Stimulated activated CD8-positive, alpha-beta memory T cell treated with anti-CD3 and anti-CD28 coated beads, Interleukin-4, amount 100 ng/mL, for 4 hours (primary cell): ENCODE measurements at places on chromosomes 3 and 15.

GRCh38 chr3:161598639-161599038 is 102.0 kb downstream of the OTOL1 start:
- no peak for DNase-seq

DNA sequence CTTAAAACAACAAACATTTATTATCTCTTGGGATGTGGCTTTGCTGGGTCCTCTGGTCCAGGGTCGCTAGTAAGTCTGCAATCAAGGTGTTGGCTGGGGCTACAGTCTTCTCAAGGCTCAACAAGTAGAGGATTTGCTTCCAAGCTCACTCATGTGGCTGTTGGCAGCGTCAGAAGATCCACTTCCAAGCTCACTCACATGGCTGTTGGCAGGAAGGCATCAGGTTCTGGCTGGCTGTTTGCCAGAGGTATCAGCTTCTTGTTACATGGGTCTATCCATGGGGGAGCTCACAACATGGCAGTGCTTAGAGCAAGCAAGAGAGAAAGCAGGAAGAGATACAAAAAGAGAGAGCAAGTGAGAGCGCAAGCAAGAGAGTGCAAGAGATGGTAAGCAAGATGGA is 15.0 kb upstream of the BNC1 start:
- no peak for DNase-seq

DNA sequence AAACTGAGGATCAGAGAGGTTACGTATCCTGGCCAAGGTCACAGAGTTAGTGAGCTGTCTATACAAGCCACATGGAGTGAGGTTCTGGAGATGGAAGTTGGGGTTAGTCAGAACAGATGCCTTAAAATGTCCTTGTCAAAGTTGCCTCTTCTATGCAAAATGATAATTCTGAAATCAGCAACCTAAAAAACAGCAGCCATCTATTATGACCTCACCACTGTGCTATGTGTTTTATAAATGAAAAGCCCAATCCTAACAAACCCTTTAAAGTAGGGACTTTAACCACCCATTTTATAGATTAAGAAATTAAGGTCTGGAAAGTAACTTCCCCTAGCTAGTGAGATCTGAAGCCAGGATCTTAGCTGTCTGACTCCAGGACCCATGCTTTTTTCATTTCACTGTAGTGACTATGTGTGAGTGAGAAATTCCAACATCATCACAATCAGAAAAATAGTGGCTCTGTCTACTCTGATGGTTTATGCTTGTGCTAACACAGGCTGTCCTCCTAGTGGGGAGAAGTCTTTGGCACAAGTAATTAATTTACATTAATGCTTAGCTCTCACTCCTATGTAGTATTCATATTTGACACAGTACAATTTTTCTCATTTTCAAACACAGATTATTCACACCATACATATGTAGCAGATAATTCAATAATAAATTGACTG is 143.6 kb downstream of the ANO10 start:
- no peak for DNase-seq

- no peak for DNase-seq
These were observed 156.2 kb downstream of the NUP210 start for GRCh38 chr3:13263770-13264467.

- no peak for DNase-seq
These were observed 22.0 kb downstream of the STARD5 start for GRCh38 chr15:81301815-81302399.

DNA sequence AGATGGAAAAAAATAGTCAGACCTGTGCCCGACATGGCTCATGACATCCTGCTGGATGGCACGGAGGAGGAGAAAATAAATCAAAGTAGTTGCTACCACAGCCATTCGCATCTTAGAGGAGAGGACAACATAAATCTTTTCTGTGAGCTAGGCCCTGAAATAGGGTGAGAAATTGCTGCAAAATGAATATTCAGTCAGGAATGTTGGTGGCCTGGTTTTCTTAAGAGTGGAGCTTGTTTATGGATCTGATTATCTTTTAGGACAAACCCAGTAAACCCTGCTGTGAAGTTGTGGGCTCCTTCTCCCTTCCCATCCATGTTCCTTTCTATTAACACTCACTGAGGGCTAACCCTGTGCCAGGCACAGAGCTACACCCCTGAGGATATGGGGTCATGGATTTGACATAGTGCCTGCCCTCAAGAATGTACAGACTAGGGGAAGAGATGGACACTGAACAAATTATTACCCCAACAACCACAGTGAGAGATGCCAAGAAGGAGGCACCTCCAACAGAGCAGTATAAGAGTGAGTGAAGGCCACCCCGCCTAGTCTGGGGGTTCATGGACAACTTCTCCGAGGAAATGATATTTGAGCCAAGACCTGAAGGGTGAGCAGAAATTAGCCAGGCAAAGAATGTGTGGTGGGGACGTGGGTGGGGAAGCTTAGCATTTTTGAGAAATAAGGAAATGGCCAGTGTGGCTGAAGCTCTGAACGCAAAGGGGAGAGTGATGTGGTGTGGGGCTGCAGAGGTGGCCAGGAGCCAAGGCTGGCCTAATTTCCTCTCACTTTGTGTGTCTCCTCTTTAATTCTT is 68.9 kb upstream of the ARL8B start:
- no peak for DNase-seq

GRCh38 chr3:145692751-145693150 is 468.2 kb downstream of the PLOD2 start:
- DNase-seq: no peak

- DNase-seq: no peak
These were observed 190.9 kb downstream of the NR2F2 start for GRCh38 chr15:96521386-96521785.

- DNase-seq: no peak
These were observed 40.6 kb upstream of the USP3 start for GRCh38 chr15:63463793-63464192.

- DNase-seq: no peak
These were observed 414.6 kb downstream of the FOXP1 start for GRCh38 chr3:71168880-71169411.

DNA sequence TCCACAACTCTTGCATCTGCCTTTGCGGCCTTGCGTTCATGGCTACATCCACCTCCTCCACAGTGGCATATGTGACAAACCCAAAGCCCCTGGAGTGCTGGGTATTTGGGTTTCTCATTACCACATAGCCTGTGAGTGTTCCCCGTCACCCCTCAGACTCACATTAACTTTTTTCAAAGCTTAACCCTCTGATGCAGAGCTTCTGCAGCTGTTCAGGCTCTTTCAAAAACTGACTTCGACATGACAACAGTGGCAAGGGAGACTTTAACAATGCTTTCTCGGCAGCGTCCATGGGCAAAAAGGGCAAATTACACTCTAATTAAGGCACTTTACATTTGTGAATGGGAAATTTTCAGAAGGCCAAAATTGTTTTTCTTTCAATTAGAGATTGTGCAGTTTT is 343.2 kb downstream of the UNC13C start:
- no peak for DNase-seq

DNA sequence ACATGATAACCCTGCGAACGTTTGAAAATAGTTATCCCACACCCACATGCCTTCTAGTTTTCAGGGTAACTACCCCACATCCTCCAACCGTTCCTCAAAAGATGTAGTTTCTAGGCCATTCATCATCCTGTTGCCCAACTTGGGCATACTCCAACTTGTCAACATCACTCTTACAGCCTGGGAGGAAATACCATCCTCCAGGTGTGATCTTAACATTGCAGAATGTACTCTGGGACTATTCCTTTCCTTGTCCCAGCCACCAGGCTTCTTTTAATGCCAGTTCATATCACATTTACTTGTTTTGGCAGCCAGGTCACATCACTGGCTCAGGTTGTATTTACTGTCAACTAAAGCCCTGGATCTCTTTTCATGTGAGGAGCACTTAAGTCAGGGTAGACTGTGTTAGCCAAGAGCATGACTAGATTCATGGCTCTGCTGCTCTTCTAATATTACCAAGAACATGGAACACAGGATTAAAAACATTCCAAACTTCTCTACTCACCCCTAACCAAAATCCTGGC is 4.0 kb upstream of the DENND6A start:
- DNase-seq: no peak

DNA sequence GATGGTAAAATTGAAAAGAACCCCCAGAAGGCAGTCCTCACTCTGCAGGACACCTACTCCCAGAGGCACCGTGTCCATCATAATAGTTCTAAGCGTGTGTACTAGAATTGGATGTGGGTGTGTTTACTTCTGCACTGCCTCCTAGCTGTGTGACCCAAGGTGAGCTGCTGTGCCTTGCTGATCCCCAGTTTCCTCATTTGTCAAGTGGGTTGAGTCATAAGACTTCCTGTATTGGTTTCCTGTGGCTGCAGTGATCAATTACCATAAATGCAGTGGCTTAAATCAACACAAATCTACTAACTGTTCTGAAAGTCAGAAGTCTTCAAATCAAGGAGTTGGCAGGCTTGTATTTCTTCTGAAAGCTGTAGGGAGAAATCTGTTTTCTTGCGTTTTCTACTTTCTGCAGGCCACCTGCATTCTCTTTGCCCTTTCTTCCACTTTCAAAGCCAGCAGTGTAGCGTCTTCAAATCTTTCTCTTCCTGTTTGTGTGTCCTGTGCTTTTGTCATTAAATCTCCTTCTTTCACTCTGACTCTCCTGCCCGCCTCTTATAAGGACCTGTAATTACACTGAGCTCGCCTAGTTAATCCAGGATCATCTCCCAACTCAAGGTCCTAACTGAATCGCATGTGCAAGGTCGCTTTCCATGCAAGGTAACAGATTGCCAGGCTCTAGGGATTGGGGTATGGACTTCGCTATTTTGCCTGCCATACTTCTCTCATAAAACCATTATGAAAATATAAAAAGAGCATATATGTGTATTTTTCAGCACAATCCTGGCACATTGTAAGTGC is 59.0 kb downstream of the RORA start:
- no peak for DNase-seq

- no peak for DNase-seq
These were observed 5.2 kb upstream of the CDAN1 start for GRCh38 chr15:42742149-42742548.

DNA sequence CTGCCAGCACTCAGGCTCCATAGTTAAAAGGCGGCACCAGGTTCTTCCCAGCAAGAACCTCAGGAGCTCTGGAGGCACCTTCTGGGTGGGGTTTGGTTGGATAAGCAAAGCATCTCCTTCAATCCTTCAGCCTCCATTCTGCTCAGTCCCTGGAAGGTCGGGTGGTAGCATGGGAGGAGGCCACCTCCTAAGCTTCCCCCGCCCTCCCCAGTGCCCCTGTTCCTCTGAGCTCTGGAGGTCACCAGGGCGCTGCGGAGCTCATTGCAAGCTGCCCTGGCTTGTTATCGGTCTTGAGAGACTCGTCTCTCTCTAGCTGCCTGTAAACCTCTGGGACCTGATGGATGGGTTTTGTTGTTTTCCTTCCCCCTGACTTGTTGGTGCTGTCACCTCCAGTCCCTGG is 124.8 kb downstream of the RPLP1 start:
- no peak for DNase-seq

DNA sequence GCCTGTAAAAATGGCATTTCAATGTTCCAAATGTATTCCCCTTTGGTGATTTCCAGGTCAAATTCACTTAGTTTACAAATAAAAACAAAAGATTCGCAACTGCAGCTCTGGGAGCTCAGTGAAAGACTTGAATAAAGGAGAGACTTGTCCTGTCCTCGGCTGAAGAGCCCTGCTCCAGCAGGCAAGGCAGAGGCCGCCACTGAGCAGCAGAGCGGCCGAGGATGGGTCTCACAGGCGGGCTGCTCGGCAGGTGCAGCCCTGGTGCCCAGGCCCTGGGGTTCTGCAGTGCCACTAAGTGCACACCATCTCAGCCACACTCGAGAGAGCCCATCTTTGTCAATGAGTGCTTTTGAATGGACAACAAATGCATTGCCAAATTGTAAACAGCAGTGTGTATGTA is 856.2 kb downstream of the AGBL1 start:
- DNase-seq: no peak

GRCh38 chr3:195929452-195929851 is 21.1 kb upstream of the TNK2 start:
- DNase-seq: no peak

DNA sequence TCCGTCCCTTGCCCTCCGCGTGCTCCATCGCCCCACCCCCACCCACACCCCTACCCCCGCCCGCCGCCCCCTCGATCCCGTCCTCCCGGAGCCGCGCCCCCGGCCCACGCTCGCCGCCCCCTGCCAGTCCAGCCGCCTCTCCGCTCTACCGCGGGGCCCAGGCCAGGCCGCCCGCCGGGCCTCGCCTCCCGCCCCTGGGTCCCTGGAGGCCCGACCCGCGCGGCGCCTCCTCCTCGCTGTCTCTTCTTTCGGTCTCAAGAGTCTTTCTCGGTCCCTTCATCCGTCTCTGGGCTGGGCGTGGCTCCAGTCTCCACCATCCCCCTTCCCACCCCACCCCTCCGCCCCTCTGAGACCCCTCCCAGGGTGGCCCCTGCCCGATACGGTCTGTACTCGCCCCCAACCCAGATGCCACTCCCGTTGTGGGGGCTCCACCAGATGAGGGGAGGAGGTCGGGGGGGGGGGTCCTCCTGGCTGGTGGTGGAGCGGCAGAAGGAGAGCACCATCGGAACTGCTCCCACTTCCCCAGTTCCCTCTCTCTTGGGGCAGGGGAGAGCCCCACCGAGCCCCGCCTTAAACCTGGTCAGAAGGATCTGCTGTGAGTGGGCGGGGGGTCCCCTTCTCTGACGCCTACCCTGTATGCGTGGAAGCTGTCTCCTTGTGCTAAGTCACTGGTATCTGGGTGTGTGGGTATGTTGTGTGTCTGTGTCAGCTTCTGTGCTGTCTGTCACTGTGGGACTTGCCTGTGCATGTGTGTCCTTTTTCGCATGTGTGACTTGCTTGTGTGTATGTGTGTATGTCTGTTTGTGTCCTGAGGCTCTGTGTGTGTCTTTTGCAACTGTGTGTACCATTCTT is 1.0 kb downstream of the PRKCD start:
- peak; percentile 20 for DNase-seq

DNA sequence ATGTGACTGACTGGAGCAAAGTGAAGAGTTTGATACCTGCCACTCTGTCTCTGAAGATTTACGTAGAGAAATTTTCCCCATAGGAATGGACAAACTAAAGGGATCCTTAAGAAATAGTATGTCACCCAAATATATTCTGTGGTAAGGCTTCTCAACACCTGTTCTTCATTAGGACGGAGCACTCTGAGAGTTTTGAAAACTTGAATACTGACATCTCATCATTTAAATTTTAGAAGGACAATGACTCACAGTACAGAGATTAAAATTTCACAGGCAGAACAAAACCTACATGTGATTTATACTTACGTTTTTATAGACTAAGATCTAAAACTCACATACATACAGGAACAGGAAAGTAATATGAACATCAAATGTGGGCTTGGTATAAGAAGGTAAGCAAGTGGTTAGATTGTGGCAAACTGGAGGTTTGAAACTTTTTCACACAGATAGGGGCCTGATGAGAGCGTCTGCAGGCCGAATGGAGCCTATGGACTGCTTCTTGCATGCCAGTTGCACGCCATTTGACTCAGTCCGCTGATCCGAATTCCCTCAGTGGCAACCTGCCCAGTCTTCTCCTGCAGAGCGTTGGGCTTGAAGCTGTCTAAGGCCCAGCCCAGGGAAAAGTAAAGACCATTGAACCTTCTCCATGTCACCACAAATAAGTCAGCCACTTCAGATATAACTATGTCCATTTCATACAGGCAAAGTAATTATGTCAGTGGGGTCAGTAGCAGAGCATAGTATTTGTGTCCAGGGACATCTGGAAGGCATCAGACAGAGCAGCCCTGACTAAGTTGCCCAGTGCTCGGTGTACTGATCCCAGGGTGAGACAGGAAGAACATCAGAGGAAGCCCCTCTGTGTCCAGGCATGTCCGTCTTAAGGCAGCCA is 45.7 kb downstream of the ZBTB38 start:
- DNase-seq: no peak
